Stimulated activated CD4-positive, alpha-beta T cell treated with anti-CD3 and anti-CD28 coated beads, TNF-alpha, amount 100 ng/mL, for 4 hours (primary cell): ENCODE measurements at places on chromosomes 13 and 19.
A peak's percentile ranks its signal among the peaks of the same experiment; 100 is the strongest.

DNA sequence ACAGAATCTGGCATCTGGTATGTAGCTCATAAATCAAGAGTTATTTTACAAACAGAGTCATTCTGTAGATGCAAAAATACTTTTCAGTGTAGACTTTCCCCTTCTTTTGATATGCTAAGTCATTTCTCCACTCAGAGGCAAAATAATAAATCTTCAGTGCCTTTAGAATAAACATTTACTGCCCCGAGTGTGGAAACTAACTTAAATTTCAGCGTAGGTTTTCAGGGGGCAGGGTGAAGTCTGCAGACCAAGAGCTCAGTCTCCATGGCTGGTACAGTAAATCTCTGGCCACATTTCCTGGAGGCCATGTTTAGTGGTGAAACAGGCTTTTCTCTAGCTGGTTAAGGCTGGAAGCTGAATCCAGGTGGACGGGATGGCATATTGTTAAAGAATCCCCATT is 13.1 kb upstream of the ADPRHL1 start:
- no peak for DNase-seq

GRCh38 chr13:23628250-23628649 is 58.0 kb downstream of the TNFRSF19 start:
- no peak for DNase-seq

DNA sequence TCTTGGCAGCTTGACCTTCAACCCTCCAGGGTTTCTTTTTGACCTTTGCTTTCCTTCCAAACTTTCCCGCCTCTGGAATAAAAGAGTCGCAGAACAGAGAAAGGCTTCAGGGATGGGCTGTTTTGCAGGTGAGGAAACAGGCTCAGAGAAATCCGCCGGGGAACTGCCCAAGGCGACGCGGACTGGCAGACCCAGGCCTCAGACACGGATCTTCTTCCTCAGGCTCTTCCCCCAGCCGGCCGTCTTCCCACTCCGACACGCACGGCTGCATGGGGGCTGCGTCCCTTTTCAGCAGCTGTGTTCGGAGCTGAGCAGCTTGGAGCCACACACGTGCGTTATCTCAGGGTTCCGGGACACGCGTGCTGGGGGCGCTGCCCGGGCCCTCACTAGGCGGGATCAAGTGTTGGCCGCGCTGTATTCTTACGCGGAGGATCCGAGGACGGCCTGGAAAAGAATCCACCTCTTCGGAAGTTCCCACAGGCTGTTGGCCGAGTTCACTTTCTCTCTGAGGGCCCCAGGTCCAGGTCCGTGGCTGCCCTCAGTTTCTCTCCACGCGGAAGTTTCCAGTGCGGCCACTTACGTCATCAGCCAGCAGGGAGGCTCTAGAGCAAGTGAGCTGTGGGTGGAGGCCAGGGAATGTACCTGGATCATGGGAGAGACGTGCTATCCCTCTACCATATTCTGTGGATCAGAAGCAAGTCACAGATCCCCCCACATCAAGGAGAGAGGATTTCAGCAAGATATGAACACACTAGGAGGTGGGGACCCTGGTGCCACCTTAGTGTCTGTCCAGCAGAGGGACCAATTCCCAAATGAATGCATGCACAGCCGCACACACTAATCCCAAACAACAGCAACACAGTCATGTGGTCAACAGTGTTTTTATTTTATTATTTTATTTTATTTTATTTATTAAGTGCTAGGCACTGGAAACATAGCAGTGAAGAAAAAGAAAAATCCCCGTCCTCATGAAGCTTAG is 100.4 kb downstream of the ING1 start:
- no peak for DNase-seq

- no peak for DNase-seq
These were observed 54.2 kb upstream of the PTPRS start for GRCh38 chr19:5394551-5395505.

DNA sequence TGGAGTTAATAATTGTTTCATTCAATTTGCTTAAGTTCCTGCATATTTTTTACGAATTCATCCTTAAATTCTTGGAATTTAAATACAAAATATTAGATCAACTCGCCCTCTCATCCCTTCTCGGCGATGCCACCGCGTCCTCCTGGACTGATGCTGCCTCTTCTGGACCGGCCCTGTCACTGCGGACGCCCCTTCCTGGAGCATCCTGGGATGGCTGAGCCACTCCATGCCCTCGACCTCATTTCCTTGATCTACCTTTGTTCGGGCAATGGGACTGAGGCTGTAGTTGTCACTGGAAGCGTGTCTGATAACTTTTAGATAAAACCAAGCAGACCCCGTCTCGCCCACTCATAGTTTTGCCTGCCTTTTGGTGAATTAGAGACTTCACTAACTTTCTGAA is 283.7 kb downstream of the TEX29 start:
- DNase-seq, result no peak

DNA sequence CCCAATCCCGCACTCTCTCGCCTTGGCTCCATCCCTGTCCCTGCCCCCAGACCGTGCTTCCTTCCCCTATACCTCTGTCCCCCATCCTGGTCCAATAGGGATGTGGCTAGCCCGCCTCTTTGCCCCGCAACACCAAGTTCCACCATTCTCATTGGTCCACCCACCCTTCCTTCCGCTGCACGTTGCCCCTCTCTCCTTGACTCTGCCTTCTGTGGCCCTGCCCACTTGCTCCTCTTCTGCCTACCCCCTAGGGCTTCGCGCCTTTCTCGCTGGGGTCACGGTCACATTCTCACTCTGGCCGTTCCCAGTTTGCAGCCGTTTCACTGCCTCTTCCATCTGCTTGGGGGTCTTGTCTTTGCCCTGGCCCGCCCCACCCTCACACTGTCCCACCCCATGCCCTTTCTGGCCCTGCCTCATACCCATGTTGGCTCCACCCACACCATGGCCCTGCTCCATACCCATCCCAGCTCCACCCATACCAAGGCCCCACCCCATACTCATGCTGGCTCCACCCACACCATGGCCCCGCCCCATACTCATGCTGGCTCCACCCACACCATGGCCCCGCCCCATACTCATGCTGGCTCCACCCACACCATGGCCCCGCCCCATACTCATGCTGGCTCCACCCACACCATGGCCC is 4.5 kb upstream of the ARHGAP45 start:
- DNase-seq, result no peak

DNA sequence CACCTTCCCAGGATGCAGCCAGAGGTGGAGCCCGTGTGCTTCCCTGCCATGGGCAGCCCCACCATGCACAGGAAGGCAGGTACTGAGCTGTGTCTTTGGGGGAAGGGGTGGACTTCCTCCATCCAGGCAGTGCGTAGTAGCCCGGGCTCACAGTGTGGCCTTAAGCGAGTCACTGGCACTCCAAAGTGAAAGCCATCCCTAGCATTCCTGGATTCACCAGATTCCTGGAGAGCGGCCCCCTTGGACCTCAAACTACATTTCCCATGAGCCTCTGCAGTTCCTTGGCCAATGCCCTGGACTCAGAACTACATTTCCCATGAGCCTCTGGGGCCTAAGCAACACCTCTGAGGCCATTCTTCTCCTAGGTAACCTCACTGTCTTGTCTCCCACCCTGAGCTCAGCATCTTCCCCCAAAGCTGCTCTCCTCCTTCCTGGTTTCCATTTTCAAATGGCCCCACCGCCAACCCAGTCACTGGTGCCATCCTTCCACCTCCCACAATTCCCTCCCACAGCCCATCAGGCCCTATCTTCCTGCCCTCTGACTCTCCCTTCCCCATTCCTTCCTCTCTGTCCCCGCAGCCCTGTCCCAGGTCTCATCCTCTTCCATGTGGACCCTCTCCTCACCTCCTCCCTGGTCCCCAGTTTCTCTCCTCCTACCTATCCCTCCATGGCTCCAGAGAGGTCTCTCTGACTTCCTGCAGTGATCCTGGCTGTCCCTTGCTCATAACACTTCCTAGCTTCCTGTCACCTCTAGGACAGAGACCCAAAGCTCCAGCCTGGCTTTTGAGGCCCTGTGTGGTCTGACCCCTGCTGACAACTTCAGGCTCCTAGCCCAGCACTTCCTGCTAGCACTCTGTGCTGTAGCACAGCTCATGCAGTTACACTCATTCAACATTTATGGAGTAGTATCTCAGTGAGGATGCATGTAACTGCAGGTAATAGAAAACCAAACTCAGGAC is at the start of gene C19orf81:
TSS of gene C19orf81 (plus strand) at position 13 of the 959 bp plus-strand sequence. CDS start at position 13, 0 bp downstream.
- DNase-seq, result no peak

GRCh38 chr19:46574533-46574932 is 26.6 kb upstream of the CALM3 start:
- DNase-seq, result peak; percentile 18

GRCh38 chr13:46803586-46803985 is 6.6 kb upstream of the ESD start:
- no peak for DNase-seq
